ENCODE measurements at places on chromosomes 12 and 14.

- no peak for DNase-seq
Observed at GRCh38 chr14:75980856-75981255, 939 bp downstream of the TGFB3 start.

DNA sequence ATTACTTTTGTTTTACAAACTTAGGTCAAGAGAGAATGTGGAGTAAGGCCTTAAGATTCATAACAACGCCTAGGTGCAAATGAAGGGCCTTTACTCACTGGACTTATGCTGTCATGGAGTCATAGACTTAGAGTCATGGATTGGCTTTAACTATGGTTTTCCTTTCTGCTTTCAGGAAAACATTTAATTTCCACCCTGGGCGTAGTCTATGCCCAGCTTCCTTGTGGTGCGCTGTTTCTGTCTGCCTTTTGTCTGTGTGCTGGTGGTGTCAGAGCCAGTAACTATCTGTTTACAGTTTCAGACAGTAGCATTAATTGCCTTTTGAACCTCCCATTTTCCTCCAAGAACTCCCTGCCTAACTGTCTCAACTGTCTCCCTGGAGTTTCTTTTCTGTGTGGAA lies 31.8 kb upstream of the COX6A1 start:
- DNase-seq: no peak

DNA sequence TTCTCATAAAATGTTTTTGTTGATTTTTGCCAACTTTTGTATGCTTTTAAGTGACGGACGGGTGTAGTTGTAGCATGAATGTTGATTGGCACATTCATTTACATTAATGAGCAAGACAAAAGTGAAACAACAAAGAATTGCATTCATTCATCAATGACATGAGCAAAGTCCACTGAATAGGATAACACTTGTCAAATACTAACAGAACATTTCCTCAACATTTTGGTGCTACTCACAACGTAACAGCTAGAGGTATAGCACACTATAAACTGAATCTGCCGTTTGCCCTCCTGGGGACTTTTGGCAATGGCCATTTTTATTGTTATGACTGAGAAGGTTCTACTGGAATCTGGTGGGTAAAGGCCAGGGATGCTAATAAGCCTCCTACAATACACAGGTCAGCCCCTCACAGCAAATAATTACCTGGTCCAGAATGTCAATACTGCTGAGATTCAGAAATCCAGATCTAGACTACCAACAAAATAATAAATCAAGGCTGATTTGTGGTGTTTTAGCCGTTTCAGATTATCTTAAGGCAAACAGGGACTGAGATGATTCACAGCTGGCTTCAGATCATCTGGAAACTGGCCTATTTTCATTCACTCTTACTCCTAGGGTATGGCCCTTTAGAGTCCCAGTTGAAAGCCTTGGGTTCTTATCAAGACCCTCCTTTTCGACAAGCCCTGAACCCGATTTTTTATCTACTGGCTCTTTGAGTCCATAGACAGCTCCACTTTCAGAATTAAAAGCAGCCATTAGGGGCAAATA lies 22.5 kb upstream of the CDKN3 start:
- no peak for DNase-seq

DNA sequence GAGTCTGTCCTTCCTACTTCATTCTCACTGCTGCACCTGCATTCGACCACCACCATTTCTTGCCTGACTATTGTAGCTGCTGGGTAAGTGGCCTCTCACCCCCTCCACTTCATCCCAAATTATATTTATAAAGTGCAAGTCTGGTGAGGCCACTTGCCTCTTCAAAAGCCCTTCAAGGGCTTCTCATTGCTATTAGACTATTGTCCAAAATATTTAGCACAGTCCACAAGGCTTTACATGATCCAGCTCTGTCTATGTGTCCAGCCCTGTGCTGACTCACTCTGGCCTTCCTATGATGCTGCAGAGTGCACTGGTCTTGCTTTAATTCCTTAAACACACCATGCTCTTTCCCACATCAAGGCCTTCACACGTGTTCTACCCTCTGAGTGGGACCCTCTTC lies 46.0 kb downstream of the PAH start:
- no peak for DNase-seq

All from activated T-helper 1 cell treated with anti-CD3 and anti-CD28 coated beads, Interleukin-2, amount 50 U/mL, for 16 hours (primary cell).